ENCODE measurements at places on chromosomes 2 and 18.

GRCh38 chr2:26580151-26580550 lies 61.0 kb downstream of the CIB4 start:
- DNase-seq: no peak

- DNase-seq: no peak
Observed at GRCh38 chr18:46311491-46311890, 207.3 kb downstream of the HAUS1 start.

DNA sequence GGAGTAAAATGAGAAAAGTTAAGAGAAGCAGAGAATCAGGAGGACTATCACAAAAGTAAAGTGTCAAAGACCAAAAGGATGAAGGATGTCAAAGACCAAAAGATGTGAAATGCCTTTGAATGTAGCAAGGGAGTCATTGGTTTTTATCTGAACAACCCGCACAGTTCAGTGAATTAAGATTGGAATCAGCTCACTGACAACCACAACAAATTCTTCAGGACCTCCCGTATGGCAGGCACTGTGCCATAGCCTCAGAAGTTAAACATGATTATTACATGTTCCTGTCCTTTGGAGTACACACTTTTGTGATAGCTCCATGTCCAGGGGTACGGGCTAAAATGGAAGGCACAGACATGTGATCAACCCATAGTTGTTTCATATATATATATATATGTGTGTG lies 5.0 kb upstream of the TXNL1 start:
- no peak for DNase-seq

DNA sequence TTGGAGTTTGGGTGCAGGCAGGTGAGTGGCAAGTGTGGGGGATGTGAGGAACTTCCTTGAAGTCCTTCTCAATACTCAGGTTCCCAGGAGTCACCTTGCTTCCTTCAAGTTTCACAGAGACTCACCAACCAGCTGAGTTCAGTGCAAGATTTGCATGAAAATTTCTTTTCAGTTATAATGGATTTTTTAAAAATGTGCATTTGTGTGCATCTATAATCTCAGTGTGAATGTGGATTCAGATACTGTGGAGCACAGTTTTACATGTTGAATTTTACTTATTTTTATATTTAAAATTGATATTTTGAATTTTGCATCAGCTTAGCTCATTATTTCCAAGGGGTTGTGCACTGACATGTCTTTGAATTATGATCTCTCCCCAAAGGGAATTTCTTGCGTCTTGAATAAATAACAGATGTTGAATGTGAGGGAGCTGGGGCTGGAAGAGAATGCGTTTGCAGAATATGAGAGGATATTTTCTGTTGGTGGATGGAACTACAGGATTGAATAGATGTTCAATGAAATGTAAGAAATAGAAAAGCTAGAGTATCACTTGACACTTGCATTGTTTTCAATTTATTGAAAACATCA lies 184.3 kb downstream of the RPRM start:
- no peak for DNase-seq

GRCh38 chr2:226561962-226562361 lies 237.7 kb downstream of the IRS1 start:
- no peak for DNase-seq

GRCh38 chr2:45706033-45706432 lies 54.6 kb downstream of the PRKCE start:
- DNase-seq: no peak

GRCh38 chr2:9086465-9086864 lies 83.0 kb upstream of the MBOAT2 start:
- no peak for DNase-seq

GRCh38 chr2:637804-638203 lies 39.4 kb downstream of the TMEM18 start:
- no peak for DNase-seq

DNA sequence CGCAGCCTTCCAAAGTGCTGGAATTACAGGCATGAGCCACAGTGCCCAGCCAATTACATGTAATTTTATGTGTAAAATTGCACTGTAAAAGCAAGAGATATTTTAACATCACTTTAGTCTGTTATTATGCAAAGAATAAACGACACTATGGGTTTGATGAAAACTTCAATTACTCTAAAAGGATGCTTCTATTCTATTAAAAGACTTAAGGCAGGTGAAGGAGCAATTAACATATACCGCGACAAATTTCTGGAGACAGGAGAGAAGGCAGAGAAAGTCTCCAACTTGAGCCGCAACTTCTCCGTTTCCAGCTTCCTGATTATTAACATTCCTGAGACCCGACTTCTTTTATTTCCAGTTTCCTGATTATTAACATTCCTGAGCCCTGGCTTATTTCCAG lies 53.7 kb downstream of the FAM210A start:
- DNase-seq: no peak

- no peak for DNase-seq
Observed at GRCh38 chr18:12851716-12852115, 32.3 kb downstream of the PTPN2 start.

- DNase-seq: no peak
Observed at GRCh38 chr2:119579424-119580295, 35.4 kb downstream of the CFAP221 start.

GRCh38 chr2:46837704-46838103 lies 77.9 kb downstream of the MCFD2 start:
- DNase-seq: no peak

DNA sequence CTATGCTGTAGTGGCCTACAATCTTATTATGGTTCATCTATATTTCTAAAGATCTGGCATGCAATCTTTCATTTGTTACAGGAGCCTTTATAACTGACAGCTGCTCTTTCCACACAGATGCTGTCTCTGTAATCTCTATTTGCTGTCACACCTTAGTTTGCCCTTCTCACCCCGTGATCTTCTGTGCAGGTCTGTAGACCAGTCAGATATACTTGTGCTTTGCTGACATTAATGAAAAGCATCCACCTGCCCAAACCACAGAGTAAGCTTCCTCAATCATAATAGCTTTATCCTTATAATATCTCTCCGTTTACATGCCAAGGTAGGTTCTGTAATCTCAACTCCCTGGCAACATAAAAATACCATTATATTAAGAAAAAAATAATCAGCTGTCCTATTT lies 122.4 kb downstream of the GRB14 start:
- DNase-seq: no peak

DNA sequence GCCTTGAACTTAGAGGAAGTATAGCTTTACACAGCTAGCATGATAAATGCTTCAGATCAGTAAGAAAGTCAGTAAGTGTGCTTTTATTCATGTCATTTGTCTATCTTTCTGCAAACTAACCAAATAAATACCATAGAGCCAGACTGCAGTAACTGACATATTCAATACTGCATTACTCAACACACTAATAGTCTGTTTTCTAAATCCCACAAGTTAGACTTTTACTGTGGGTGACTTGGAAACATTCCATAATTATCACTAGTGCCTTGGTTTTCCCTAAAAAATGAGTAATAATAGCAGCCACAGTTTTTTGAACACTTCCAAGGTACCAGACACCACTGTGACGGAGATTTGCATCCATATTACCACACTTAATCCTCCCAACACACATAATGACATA lies 33.0 kb downstream of the ACVR1 start:
- DNase-seq: no peak

DNA sequence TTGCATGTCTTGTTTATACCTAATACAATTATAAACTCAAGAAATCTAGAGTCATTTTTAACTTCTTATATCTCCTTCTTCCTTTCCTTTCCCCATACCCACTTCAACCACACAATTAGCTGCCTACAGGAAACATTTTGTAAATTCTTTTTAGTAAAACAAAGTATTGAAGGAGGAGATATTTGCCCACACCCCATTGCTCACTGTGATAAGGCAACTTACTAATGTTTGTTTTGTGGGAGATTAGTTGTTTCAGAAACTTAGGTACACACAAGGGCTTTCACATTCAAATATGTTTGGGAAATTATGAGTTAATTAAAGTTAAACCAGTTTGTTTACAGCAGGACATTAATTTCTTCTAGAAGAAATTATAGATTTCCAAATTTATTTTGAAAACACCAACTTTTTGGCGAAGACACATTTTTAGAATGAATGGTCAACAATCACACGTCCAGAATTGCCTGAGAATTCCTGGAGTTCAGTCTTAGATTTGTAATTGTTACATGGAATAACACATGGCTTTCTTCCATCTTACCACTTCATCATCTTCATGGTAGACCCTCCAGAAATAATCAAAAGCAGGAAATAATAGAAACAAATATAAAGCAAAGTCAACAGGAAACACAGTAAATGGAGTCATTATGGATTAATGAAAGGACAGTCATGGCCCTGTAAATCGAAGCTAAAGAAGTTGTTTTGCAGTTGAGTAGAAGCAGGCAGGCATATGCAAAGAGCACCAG lies 62.5 kb upstream of the RAB27B start:
- DNase-seq: no peak

- DNase-seq: no peak
Observed at GRCh38 chr2:97911206-97911921, 84.4 kb downstream of the TMEM131 start.

DNA sequence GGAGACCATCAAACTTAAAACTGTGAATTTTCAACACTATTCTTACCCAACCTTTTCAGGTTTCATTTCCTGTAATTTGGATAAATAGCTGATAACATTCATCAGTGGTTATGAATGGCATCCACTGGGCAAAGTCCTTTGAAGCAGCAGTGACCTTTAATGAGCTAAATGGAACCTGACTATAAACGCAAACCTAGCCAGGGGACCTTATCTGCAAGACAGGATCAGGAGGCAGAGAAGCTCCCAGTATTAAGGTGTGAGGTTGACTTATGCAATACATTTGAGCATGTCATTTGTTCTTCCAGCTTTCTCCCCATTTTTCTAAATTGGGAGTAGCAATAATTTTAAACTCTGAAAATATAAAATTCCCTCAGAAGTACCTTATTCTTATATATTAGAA lies 38.4 kb downstream of the CREG2 start:
- no peak for DNase-seq

DNA sequence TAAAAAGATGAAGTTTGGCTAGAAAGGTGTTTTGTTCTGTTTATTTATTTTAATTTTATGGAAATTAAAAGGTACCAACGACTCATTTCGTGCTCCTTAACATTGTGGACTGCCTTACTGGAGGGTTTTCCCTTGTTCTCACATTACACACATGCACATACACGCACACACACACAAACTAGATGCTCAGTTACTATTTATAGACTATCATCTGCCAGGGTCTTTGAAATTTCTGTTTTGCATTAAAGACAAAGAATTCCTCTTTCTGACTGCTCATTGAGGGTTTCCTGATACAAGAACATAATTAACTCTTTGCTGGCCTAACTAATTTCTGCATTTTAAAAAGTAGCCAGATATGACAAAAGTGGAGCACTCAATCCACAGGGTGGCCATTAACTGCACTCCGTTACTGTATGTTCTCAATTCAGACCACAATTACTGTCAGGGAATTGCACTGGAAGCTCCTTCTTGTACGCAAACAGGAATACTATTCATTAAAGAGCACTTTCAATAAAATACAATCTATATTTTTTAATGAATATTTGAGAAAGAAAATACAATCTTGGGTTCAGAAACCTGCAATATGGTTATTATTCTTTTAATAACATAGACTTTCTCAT lies 366.9 kb upstream of the GALNT5 start:
- no peak for DNase-seq

DNA sequence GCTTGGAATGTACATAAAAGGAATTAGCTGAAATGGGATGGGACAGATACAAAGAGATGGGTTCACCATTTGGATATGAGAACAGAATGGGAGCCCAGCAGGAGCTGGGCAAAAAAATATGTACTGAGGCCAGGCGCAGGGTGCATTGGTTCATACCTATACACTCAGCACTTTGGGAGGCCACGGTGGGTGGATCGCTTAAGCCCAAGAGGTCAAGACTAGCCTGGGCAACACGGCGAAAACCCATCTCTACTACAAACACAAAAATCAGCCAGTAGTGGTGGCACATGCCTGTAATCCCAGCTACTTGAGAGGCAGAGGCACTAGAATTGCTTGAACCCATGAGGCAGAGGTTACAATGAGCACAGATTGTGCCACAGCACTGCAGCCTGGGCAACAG lies 30.4 kb downstream of the SCN7A start:
- no peak for DNase-seq

Data from heart left ventricle (tissue), 16 donors.